Astrocyte of the cerebellum (primary cell): ENCODE measurements at places on chromosomes 4 and X.

- no peak for DNase-seq
Observed at GRCh38 chrX:46310815-46311497, 234.3 kb downstream of the ZNF674 start.

DNA sequence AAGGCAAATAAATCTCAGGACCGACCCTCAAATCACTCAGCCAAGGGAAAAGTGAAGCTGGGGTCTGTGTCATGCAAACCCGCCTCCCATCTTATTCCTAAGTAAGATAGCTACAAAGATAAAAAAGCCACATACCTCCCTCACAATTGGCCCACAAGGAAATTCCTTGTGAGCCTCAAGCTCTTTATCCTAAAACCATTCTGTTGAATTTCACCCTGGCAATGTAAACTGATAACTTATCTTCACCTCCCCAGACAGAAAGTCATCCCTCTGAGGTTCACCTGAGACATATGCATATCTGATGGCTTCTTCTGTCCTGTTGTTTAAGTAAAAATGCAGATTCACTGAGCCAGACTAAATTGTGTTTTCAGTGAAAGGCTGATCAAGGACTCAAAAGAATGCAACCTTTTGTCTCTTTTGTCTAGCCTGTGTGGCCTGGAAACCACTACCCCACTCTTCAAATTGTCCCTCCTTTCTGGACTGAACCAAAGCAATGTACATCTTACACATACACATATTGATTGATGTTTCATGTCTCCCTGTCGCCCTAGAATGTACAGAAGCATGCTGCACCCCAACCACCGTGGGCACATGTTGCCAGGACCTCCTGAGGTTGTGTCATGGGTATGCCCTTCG is 91.3 kb downstream of the MFAP3L start:
- DNase-seq, result no peak

- no peak for DNase-seq
Observed at GRCh38 chr4:40749717-40750460, at the start of gene NSUN7. Gene NSUN7, plus strand, starts transcription at chr4:40749955. Its CDS starts 739 bp downstream, at chr4:40750694.

- DNase-seq, result no peak
Observed at GRCh38 chr4:86036736-86037135, 323.1 kb downstream of the MAPK10 start.

DNA sequence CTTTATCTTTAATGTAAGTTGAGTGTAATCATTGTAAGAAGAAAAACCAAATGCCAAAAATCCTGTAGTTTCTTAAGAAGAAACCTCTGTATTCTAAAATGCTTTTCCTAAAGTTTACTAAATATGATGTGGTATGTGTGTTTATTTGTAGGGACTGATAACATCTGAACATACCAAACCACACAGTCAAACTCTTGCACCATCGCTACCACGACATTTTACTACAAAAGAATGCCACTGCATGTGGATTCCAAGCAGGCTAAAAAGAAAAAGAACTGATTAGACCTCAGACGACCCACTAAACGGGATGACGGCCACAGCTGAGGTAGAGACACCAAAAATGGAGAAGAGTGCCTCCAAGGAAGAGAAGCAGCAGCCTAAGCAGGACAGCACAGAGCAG is 46.1 kb downstream of the LAS1L start:
- DNase-seq, result no peak

- no peak for DNase-seq
Observed at GRCh38 chr4:79065262-79065661, 126.0 kb upstream of the PAQR3 start.

GRCh38 chrX:76802708-76803107 is 375.2 kb downstream of the MAGEE1 start:
- no peak for DNase-seq
